Omental fat pad (tissue), 4 donors: ENCODE measurements at places on chromosomes 13 and 19. TPM values are rescaled to one million over a fixed set of nuclear protein-coding genes. Genes with fewer than 3 reads are reported as not detected.
A peak's percentile ranks its signal among the peaks of the same experiment; 100 is the strongest.

- DNase-seq, result no peak
Measured at GRCh38 chr13:25046274-25046984, 49.5 kb upstream of the PABPC3 start.

DOCK9 gene
- total RNA-seq, result 94.4 TPM

DNA sequence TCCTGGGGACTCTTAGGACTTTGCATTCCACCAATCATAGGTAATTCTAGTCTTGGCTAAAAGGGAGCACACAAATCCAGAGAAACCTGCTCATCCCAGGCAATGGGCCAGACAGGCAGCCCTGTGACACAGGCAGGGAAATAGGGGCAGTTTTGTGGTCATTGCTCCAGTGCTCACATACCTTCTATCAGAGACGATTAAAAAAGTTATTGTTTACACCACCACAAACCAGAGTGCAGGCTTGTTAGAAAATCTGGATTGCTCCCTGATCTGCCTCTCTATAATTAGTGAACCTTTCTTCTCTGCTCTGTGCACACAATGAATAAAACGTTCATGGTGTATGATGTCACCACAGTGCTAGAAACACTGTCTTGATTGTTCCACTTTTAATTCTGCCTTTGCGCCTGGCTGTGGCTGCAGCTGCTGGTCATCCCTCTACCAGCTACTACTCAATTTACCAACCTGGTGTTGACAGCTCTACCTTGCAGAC, 121.6 kb upstream of the SPATA13 start:
- no peak for DNase-seq

- no peak for DNase-seq
Measured at GRCh38 chr13:51048166-51048461, 63.0 kb downstream of the C13orf42 start.

DNA sequence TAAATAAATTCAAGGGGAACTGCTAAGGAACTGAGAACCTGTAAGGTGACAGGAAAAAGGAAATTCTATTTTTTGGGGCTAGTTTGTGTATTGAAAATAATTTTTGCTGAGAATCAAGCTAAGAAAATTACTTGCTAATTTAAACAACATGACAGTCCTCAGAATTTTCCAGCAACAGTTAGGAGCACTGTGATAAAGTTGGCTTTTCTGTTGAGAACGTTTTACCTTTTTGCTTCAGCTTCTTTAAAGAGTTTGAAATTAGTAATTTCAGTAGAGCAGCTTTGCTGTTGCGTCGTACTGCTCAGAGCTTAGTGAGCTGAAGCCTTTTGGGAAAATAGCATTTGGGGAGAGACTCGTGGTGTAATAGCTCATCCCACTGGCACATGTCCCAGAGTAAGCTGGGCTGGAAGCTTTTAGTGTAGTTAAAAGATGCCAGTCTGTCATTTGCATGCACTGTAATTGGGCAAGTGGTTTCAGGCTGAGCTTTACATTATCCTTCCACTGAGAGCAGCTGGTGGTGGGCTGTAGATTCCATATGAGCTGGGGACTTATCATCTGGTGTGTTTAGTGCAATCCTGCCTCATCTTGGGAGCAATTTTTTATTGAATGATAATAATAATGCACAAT, 69.8 kb downstream of the LRCH1 start:
- no peak for DNase-seq

DNA sequence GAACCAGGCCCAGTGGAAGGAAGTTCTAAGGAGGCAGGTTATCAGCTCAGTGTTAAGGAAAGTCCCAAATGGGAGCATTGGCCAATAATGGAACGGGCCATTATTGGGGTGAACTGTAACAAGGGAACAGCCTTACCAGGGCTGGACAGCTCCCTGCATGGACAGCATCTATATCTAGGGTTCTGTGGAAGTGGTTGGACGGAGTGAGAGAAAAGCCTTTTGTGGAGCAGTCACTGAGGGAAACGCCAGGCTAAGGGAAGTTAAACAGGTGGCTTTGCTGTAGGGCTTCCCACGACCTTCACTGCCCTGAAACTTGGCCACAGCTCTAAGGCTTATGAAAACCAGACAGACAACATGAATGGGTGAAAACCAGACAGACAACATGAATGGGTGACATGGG, 17.0 kb downstream of the POU2F2 start:
- DNase-seq, result no peak

LENG9 gene
- total RNA-seq, result 8.0 TPM

- no peak for DNase-seq
Measured at GRCh38 chr13:111663505-111663904, 343.1 kb downstream of the TEX29 start.

GRCh38 chr13:32228330-32229041, 86.7 kb downstream of the ZAR1L start:
- DNase-seq, result no peak

DNA sequence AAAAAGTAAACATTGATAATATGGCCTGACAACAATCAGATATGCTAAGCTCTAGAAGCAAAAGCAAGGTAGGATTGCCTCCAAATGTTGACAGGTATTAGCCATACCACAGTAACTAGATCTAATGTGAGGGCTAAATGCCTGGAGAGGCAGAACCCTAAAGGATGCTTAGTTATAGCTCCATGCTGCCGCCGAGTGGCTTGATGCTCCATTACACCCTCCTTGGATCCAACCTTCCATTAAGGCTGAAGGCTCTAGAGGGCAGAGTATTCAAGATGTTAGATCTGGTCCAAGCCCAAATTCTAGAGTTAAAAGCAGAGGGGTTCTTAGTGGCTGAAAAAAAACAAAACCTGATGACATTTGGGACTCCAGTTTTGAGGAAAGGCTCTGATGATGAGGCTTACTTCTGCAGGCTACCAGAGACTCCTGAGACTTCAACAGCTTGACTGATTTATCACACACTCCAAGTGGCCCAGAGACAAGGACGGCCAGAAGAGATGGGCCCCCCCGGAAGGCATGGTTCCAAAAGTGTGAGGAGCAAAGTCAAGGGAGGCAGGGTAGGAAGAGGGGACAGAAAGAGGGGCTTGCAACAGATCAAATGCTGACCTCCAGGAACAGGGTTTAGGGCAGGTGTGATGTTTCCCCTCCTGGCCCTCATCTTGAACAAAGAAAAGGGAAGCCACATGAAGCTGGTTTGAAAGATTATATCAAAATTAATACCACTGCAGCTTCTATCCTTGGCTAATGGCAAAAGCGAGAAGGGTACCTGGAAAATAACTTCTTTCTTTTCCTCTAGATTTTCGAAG, 21.9 kb upstream of the CPB2 start:
- no peak for DNase-seq

- DNase-seq, result no peak
Measured at GRCh38 chr13:91056746-91057145, 290.7 kb upstream of the MIR17HG start.

DNA sequence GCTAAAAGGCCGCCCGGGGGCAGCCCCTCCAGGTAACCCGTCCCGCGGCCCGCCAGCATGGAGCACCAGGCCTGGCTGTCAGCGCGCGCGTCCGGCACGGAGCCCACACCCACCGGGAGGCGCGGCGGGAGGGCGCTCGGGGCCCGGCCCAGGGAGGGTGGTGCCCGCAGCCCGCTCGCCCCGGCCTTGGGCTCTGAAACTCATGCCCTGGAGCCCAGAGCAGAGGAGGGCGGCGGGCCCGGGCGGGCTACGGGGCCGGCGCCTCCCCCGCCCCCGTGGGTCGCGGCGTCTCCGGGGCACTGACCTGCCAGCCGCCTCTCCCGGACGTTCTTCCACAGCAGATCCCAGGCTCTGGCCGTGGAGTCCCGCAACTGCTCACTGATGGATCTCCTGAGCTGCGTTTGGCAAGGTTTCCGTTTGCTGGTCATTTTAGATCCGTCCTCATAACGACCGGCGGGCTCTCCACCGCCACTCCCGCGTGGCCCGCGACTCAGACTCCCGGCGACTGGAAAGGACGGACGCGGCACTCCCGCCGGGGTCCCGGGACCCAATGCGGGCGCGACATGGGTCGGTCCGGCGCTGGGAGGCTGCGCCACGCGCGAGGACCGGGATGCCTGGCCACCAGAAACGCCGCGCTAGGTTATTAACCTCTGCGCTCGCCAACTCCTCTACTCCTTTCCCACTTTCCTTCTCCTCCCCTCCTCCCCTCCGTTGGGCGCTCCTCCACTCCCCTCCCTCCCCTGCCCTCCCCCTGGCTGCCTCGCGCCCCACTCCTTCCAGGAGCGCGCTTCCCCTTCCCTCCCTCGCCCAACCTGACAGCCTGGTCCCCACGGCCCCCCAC, 64.7 kb upstream of the STARD13 start:
- DNase-seq, result no peak

PSPN gene
- 0.82 TPM for total RNA-seq

- no peak for DNase-seq
Measured at GRCh38 chr13:91277013-91277676, 70.3 kb upstream of the MIR17HG start.

GRCh38 chr13:114111577-114111976, 20.8 kb downstream of the RASA3 start:
- DNase-seq, result peak; percentile 18

PPM1N gene
- 2.8 TPM for total RNA-seq

LILRB2 gene
- total RNA-seq, result 8.3 TPM

PDE4A gene
- total RNA-seq, result 30.3 TPM

- no peak for DNase-seq
Measured at GRCh38 chr13:33453936-33454335, 168.4 kb upstream of the STARD13 start.

DNA sequence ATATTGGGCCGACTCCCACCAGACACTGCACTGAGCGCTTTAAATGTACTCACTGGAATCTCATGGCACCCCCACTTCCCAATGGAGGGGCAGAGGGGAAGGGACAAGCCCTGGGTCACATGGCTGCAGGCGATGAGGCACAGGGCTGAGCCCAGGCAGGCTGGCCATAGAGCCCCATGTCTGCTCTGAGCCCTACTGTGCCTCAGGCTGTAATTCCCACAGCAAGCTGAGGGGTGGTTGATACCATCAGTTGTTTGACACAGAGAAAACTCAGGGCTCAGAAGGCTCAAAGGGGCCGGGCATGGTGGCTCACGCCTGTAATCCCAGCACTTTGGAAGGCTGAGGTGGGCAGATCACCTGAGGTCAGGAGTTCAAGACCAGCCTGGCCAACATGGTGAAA, 25.1 kb downstream of the RFX1 start:
- no peak for DNase-seq

GRCh38 chr13:99288089-99288488, 19.1 kb downstream of the GPR183 start:
- DNase-seq, result no peak

GRCh38 chr13:27172495-27172842, 858 bp upstream of the USP12 start:
- no peak for DNase-seq

DNA sequence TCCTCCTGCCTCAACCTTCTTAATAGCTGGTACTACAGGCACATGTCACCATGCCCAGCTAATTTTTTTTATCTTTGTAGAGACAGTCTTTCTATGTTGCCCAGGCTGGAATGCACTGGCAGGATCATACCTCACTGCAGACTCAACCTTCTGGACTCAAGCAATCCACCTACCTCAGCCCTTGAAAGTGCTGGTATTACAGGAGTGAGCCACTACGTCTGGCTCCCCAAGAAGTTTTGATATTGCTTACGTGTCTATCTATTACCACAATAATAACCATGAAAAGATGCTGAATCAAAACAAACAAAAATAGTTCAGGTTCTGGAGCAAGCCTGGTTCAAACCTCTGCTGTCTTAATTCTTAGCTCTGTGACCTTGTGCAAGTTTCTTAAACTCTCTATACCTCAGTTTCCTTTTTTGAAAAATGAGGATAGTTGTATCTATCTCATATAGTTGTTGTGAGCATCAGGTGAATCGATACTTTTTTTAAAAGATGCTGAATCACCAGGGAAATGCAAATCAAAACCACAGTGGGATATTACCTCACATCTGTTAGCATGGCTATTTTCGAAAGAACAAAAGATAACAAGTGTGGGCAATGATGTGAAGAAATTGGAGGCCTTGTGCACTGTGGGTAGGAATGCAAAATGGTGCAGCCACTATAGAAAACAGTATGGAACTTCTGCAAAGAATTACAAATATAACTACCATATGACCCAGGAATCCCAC, 19.0 kb upstream of the LEUTX start:
- DNase-seq, result no peak

TLE6 gene
- total RNA-seq, result 0.36 TPM

HS6ST3 gene
- total RNA-seq, result 0.24 TPM

DNA sequence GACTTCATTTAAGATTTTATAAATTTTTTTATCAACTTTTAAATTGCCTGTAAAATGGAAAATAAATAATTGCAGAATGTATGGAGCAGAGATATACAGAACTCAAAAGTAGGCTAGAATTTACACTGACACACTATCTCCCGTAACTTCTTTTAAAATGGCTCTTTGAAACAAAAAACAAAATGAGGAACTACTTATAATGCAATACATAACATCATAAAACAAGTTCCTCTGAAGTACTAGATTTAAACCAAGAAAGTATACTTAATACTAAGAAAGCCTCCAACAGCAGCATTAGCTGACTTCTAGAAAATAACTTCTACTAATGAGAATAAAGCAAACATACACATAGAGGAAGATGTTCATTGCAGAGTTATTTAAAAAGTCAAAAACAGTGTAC, 17.0 kb downstream of the RBM26 start:
- DNase-seq, result no peak

- DNase-seq, result no peak
Measured at GRCh38 chr19:40982594-40983101, 8.4 kb upstream of the CYP2B6 start.

GRCh38 chr19:51194527-51195315, 30.2 kb upstream of the CD33 start:
- no peak for DNase-seq
